Cerebellar nuclear complex (tissue), 1 donor: ENCODE measurements at places on chromosomes 4 and X.
A peak's percentile ranks its signal among the peaks of the same experiment; 100 is the strongest.

- DNase-seq, result no peak
Observed at GRCh38 chr4:101174679-101175345, 172.5 kb downstream of the PPP3CA start.

- DNase-seq, result peak; percentile 79
Observed at GRCh38 chr4:113116414-113117357, 67.2 kb downstream of the ANK2 start.

DNA sequence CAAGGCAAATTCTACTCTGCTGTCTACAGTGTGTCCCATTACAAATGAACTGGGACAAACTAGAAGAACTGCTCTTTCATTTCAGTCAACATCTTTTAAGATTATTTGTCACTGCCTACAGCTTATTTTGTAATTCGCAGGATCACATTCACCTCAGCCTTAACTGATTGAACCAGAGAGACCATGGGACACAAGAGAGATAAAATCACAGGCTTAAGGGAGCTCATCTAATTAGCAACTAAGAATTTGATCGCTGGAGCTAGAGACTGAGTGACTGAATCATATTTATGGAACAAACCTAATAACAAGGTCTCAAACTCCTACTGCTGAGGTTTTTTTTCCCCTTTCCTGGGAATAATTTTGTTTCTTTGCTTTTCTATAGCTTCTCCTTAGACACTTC is 898.2 kb downstream of the PCDH18 start:
- no peak for DNase-seq

GRCh38 chr4:150265806-150266205 is 187.6 kb downstream of the DCLK2 start:
- DNase-seq, result no peak

- DNase-seq, result no peak
Observed at GRCh38 chr4:857461-857860, 31.5 kb upstream of the CPLX1 start.

- DNase-seq, result no peak
Observed at GRCh38 chr4:153785910-153786721, 2.8 kb downstream of the SFRP2 start.

GRCh38 chr4:56757821-56758411 is 63.6 kb downstream of the SPINK2 start:
- no peak for DNase-seq

DNA sequence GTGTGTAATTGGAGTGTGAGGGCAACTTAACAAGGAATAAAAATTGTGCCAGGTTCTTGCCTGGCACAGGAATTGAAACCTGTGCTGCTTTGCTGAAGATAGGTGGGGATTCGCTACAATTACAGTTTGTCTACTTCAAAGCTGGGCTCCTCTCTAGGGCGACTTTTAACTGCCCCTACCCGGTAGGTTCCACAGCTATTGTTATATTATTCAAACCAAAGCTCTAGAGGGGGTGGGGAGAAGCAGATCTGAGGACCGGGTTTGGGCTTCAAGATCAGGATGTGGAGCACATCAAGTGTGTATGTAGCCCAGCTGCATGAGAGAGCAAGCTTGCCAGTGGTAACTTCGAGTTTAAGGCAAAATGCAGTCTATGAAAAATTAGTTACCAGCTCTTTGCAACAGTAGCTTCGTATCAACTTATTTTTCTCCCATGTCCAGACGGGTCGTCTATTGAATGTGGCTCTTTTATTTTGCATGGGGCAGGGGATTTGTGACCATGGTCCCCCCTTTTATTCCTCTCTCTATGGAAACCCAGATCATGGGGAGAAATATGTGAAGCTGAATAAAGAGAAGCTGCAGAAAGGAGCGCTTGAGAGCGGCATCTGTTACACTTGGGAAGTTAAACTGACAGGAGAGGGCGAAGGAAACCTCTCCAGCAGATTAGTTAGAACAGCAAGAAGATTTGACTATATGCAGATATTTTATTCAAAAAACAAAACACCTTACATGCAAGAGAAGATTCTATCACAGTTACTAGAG is 3.2 kb upstream of the POU3F4 start:
- DNase-seq, result no peak

GRCh38 chrX:148422526-148422925 is 77.9 kb upstream of the AFF2 start:
- DNase-seq, result no peak

GRCh38 chr4:185936650-185937376 is 124.8 kb upstream of the SORBS2 start:
- no peak for DNase-seq

DNA sequence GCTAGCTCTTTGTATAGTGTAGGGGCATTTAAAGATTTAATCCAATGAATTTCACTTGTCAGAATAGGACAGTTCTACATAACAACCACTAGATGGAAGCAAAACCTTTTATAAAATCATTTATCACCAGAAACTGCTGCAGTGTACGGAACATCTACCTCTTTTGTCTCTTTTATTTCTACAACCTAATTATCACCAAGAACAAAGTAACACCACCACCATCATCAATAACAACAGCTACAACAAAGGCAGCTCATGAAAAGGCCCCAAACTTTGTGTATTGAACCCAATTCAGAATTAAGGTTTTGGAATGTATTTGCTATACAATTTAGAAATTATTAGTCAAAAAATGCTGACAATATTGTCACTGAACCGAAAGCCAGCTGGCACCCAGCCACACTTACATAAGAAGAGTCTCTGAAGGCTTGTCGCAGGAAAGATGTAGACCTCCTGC is 260.9 kb upstream of the RPS6KA3 start:
- peak; percentile 68 for DNase-seq

- no peak for DNase-seq
Observed at GRCh38 chr4:20625426-20625825, 74.8 kb upstream of the PACRGL start.

DNA sequence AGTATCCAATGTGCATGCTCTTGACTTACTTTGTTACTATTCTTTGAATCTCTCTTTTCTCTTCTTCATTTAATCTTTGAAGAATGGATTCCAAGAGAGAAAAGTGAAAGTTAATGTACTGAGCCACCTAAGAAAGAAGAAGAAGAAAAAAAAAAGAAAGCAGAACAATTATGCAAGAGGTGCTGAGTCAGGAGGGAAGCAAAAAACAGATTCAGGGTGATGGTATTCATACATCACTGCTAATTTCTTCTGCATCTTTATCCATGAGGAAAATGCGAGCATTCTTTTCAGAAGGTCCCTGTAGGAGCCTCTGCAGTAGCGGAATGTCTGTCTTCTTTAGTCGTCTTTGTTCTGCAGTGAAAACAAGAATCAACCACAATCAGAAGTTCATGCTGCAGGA is 43.9 kb downstream of the RASSF6 start:
- DNase-seq, result no peak

DNA sequence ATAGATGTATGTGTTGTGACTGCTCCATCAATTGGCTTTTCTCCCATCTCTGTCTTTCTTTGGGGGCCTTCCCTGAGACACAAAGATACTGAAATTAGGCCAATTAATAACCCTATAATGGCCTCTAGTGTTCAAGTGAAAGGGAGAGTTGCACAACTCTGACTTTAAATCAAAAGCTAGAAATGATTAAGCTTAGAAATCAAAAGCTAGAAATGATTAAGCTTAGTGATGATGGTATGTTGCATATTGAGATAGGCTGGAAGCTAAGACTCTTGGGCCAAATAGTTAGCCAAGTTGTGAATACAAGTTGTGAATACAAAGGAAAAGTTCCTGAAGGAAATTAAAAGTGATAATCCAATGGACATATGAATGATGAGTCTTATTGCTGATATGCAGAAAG is 452.9 kb upstream of the AGA start:
- no peak for DNase-seq

DNA sequence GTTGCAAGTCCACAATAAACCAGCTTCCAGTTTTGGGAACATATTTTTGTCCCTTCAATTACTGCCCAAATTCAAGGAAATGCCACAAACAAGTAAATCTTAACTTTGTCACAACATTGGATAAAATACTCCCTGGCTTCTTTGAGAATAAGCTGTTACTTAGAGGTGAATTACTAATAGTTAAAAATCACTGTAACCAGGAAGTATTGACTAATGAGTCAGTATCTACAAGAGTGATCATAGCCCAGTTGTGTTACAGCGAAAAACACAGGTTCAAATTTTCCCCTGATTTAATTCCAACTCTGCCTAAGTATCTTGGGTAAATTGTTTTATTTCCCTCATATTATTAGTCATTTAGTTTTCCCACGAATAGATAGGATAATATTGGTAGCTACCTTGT is 291.2 kb upstream of the PPARGC1A start:
- no peak for DNase-seq

DNA sequence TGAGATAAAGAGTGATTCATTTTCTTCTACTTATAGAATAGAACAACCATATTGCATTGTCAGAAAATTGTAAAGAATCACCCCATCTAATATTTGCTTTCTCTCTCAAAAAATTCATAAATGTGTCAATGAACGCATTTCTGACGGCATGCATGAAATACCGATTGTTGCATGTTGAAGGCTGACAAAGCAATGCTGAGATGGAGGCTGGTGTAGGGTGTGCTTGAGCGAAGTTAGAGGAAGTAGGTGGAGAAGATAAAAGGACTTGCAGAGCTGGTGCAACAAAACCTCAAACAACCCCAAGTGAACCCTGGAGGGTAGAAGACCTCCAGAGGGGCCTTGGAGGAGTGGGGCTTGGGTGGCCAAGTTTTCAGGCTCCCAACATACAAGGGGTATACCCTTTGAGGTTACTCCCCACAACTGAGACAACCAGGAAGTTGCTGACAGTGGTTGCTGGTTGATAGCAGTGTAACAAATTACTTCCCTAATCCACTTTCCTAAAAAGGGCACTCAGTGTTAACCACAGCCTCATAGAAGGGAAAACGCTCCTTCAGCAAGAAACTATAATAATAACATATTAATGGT is 452.7 kb downstream of the NLGN4X start:
- no peak for DNase-seq

- no peak for DNase-seq
Observed at GRCh38 chr4:23897564-23898109, 7.8 kb upstream of the PPARGC1A start.

DNA sequence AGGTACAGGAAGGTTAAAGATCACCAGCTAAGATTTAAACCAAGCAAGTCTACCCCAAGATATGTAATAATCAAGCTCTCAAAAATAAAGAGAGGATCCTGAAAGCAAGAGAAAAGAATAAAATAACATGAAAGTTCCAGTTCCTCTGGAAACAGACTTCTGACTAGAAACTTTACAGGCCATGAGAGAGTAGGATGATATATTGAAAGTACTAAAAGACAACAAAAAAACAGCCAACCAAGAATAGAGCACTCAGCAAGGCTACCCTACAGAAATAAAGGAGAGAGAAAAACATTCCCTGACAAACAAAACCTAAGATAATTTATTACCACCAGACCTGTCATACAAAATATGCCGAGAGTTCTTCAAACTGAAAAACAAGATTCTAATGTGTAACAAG is 450.5 kb downstream of the ARAP2 start:
- no peak for DNase-seq

DNA sequence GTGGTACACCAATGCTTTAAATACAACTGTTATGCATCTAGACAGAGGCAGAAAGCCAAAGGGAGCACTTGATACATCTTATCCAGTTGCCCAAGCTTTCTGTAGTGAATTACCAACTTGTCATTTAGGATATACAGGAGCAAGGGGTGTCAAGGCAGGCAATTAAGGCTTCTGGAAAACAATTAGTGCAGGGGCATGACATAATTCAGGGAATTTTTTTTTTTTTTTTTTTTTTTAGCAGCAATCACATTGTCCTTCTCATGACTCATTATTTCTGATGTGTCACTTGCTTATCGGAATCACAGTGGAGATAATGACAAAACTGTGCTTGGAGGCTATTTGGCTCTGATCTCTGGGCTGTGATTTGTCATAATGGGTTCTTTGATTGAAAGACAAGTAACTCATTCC is 259.5 kb downstream of the ARHGAP24 start:
- no peak for DNase-seq

GRCh38 chr4:168831919-168832762 is 177.9 kb downstream of the CBR4 start:
- peak; percentile 24 for DNase-seq

- DNase-seq, result no peak
Observed at GRCh38 chrX:142661696-142662095, 364.0 kb upstream of the SPANXN4 start.

DNA sequence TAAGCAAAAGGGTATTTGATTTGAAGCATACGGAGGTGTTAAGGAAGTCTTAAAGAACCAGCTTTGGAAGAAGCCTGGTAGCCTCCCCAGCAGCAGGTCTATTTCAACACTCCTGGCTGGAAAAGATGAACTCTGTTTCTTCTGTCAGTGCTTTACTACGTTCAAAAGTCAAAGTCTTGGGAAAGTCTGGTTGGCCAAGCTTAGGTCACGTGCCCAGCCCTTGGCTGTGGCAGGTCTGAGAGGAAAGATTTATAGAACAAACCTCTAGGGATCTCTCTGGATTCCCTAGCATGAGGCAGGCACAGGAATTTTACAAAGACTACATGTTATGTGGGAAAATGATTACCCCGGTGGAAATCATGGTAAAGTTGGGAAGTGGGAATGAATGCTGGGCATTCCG is 8.6 kb upstream of the ARHGAP10 start:
- no peak for DNase-seq

GRCh38 chr4:3390288-3390811 is 51.4 kb upstream of the HGFAC start:
- no peak for DNase-seq

DNA sequence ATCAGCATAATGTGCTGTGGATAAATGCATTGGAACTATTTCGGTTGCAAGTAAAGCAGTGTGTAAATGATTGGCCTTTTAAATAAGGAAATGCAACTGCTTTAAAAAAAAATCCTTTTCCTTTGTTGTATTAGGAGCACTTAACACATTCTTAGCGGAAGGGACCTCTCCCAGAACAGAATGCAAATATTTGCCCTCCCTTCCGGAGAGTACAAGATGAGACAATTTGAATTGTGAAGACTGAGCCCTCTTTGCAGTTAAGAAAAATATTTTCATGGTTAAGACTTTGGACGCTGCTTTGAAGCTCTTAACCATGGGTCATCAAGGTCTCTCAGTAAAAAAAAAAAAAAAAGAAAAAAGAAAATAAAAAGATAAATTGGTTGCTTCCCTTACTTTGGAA is 9.5 kb upstream of the NOX1 start:
- DNase-seq, result no peak

DNA sequence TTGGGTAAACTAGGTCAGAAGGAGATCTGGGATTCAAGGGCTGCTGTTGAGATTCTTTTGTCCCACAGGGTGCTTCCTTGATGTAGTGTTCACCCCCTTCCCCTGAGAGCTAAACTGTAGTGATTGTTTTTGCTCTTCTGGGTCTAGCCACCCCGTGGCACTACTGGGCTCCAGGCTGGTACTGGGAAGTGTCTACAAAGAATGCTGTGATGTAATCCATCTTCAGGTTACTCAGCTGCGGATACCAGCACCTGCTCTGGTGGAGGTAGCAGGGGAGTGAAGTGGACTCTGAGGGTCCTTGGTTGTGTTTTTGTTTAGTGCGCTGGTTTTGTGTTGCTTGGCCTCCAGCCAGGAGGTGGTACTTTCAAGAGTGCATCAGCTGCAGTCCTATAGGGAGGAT is 365.5 kb downstream of the ZNF674 start:
- DNase-seq, result no peak

- no peak for DNase-seq
Observed at GRCh38 chrX:11893933-11894710, 136.1 kb downstream of the MSL3 start.

- DNase-seq, result no peak
Observed at GRCh38 chr4:169084954-169085353, 74.9 kb upstream of the CBR4 start.

GRCh38 chrX:17053502-17053901 is 107.0 kb downstream of the REPS2 start:
- DNase-seq, result no peak

- no peak for DNase-seq
Observed at GRCh38 chr4:151530230-151530629, 121.3 kb downstream of the FHIP1A start.

GRCh38 chr4:80062527-80062926 is 10.5 kb downstream of the ANTXR2 start:
- no peak for DNase-seq
